ENCODE measurements at places on chromosomes 13 and 19.

- DNase-seq, result no peak
Observed at GRCh38 chr13:38401276-38401675, 51.6 kb downstream of the UFM1 start.

DNA sequence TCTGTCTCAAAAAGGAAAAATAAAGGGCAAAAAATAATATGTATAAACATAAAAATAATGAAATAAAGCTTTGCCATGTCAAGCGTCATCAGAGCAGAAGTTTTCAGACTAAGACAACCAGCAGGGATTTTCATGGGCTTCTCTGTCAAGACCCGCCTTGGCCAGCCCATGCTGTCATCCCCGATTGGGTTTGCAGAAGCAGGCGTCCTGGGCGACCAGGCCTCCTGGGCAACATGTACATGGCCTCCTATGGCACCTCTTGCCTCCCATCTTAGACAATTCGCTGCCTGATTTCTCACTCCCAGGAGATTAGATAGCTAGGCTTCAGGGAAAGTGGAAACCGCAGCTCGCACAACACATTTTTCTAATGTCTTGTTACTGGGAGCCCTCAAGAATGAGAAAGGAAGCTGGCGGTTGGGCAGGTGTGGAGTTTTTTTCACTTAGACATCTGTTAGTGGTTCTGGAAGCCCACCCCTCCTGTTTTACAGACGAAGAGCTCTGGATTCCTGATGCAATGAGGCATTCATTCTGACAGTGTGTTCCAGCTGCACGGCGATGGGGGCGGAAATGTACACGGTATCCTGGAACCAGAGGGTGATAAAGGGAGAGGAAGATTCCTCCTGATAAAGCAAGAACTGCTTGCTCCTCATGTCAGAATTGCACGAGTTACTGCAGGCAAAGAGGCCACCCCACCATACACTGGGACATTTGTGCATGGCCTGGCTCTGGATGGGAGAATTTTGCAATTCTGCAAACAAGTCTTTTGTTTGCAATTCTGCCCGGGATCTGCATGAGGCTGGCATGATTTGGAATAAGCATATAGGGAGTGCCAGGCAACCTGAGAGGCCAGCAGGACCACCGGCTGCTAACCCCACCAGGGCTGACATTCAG is 47.4 kb upstream of the KATNAL1 start:
- DNase-seq, result no peak

DNA sequence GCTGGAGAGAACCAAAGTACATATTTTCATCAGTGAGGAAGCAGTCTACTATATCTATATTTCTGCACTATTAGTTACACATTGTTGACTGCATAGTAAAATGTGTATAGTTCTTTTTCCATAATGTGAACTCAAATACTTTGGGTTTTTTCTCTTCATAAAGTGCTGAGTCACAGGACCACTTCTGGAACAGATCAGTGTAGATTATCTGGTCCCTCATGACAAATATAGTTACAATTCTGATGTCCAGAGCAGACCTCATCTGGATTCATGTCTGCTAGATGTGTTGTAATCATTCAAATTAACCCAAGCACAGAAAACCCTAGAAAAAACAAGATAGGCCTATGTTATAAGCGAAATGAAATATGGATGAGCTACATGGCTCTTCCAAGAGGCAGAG is 171.4 kb downstream of the SUCLA2 start:
- DNase-seq, result no peak

- peak; percentile 71 for DNase-seq
Observed at GRCh38 chr19:55304279-55304978, 20.6 kb downstream of the BRSK1 start.

- no peak for DNase-seq
Observed at GRCh38 chr13:73473016-73473415, 414.2 kb downstream of the KLF5 start.

DNA sequence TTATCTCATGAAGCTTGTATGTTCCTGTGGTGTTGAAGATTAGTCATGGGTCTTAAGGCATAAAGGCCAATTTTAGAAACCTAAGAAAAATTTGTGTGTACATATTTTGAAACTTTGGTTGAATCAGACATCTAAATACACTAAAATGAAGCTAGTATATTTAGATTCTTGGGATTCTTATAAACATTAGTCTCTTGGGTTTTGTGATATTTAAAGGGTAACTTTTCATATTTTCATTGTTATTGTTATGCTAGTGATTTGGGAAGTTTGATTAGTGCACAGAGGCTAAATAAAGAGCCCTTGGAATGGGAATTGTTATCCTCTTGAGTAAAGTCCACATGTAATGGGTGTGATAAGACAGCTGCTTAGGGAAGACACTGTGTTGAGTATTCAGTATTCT is 24.5 kb downstream of the UBA2 start:
- DNase-seq, result no peak

DNA sequence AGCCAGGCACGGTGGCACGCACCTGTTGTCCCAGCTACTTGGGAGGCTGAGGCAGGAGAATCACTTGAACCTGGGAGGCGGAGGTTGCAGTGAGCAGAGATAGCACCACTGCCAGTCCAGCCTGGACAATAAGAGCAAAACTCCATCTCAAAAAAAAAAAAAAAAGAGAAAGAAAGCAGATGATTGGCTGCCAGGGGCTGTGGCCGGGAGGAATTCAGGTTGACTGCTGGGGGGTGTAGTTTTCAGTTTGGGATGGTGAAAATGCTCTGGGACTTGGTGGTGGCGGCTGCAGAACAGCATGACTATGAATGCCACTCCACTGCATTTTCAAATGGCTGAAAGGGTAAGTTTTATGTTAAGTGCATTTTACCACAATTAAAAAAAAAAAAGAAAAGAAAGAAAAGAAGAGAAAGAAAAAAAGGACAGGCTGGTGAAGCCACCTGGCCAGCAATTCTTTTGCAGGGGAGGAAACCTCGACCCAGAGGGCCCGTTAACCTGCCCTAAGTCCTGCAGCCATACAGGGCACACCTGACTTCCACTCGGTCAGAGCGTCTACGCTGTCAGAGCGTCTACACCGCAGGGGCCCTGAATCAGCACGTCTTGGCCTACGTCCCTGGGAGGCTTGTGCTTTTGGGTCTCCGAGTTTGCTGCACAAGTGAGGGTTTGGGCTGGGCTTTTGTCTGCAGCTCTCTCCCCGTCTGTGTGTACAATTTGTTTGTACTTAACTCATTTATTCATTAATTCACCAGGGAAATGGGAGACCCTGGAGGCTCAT is 3.6 kb downstream of the ISOC2 start:
- no peak for DNase-seq

DNA sequence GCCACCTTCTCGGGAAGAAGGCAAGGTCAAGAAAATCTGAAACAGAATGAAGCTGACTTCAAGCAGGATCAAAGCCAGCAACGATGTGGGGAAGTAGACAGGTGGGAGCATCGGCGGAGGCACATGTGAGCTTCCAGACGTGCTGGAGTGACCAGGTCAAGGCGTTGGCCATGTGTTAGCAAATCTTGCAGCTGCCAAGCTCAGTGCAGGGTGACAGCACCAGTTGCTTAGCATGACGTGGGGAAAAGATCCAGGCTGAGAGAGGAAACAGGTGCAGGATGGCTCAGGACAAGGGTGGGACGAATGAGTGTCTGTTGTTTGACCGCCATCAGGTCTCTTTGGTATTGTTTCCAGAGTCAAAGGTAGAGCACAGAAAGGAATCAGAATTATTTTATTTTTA is 92.3 kb downstream of the TNFSF13B start:
- no peak for DNase-seq

DNA sequence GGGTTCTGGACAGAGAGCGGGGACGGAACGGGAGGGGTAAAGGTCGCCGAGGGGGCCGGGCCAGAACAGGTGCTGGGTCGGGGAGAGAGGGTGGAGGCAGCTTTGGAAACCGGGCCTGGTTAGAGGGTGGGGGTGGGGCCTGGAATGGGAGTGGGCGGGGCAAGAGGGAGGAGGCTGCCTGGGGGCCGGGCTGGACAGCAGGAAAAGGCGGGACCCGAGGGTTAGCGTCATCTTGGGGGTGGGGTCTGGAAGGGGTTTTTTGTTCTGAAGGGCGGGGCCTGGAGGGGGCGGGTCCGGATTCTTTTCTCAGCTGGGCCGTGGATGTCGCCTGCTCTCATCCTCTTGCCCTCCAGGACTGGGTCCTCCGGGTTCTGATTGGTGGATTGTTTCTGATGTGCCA is 4.3 kb upstream of the ZNF813 start:
- DNase-seq, result no peak

DNA sequence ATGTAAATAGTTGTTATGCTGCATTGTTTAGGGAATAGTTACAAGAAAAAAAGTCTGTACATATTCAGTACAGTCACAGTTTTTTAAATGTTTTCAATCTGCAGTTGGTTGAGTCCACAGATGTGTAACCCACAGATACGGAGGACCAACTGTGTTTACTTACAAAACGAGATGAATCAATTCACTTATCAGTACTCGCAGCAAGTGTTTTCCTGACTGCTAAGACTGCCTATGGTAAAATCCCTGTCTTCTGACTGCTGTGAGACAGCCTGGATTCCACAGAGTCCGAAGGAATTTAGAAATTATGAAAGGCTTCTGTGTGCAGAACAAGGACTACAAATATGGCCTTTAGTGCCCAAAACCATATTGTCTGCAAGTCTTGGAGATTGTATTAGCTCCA is 45.7 kb upstream of the C1QTNF9 start:
- DNase-seq, result no peak

DNA sequence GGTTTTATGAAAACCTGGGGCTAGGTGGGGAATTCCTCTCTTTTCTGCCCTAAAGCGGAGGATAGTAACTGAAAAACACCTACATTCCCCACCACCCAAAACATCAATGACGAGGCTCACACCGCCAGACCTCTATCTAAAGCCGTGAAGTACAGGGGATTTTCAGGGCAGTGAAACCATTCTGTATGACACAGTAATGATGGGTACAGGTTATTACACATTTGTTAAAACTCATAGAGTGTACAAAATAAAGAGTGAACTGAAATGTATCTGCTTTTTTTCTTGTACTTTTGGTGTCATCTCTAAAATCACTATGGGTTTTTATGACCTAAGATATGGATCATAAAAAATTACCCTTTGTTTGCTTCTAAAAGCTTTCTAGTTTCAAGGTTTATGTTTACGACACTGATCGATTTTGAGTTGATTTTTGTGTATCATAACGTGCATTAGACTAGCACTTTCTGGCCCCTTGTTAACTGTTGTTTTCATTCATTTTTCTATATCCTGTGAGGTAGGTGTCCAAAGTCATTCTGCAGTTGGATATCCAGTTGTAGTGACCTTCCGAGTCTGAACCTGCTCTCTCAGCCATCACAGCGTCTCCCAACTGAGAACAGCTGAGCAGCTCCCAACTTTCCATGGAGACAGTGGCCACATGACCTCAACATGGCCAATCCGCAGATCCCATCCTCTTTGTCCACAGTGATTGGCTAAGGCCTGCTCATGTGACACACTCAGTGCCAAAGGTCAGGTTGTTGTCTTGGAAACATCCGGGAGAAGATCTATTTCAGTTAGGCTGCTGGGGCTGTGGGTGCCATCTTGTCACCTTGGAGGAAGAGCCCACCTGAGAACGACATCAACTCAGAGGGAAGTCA is 10.3 kb downstream of the MBD3L2B start:
- DNase-seq, result no peak

GRCh38 chr19:45049073-45049736 is 10.4 kb downstream of the CLASRP start:
- DNase-seq, result no peak

- DNase-seq, result no peak
Observed at GRCh38 chr13:20472531-20472930, 53.1 kb downstream of the CRYL1 start.

DNA sequence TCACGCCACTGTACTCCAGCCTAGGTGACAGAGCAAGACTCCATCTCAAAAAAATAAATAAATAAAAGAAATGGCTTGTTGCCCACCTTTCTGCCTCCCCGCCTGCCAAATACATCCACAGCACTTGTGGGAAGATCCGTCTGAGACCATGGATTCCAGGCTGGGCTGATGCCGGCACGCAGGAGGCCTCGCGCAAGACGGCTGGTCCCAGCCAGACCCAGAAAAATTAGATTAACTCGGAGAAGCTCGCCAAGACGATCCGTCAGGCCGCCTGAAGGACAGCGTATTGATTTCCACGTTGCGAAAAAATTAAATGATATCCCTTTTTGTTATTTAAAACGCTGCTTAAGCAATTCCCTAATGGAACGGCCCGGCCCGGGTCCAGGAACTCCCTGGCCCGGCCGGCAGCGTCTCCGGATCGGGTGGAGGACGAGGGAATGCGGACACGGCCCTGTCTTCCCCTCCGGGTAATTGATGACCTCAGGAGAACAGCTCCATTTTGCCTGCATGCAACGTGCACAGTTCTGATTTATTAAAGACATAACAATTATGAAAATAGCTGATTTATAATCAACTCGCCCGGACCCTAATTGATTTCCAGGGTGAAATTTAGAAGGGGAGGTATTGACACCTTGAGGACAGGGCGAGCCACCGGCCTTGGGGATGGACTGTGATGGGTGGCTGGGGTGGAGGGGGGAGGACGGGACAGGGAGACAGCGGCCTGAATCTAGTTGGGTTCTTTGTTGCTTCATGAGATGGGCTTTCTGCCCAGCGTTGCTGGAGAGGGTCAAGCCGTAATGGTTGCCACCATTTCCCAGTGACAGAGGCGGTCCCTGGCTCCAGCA is 52.1 kb downstream of the ZNRF4 start:
- no peak for DNase-seq

DNA sequence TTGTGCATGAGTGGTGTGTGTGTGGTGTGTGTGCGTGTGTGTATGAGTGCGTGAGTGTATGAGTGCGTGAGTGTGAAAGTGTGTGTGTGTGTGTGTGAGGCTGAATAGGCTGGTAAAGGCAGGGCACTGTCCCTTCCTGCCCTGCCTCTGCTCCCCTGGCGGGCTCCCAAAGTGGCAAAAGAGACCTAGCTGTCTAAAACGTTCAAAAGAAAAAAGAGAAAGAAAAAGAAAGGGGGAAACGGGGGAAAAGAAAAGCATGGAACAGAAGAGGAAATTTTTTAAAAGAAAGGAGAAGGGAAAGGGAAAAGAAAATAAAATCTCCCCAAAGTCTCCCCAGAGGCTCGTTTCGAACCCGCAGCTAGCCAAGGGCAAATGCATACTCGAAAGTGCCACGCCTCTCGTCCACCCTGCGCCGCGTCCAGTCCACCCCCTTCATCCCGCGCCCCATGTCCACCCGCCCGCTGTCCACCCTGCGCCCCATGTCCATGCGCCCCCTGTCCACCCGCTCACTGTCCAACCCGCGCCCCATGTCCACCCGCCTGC is 37.0 kb upstream of the FLT1 start:
- DNase-seq, result no peak

GRCh38 chr19:54433697-54434096 is 15.3 kb upstream of the LENG8 start:
- no peak for DNase-seq
